ENCODE measurements at places on chromosomes 3 and 15.
A peak's percentile ranks its signal among the peaks of the same experiment; 100 is the strongest.

GRCh38 chr15:100353449-100353848 is 11.7 kb upstream of the ADAMTS17 start:
- no peak for DNase-seq

GRCh38 chr3:23735062-23735461 is 70.7 kb upstream of the UBE2E1 start:
- no peak for DNase-seq

DNA sequence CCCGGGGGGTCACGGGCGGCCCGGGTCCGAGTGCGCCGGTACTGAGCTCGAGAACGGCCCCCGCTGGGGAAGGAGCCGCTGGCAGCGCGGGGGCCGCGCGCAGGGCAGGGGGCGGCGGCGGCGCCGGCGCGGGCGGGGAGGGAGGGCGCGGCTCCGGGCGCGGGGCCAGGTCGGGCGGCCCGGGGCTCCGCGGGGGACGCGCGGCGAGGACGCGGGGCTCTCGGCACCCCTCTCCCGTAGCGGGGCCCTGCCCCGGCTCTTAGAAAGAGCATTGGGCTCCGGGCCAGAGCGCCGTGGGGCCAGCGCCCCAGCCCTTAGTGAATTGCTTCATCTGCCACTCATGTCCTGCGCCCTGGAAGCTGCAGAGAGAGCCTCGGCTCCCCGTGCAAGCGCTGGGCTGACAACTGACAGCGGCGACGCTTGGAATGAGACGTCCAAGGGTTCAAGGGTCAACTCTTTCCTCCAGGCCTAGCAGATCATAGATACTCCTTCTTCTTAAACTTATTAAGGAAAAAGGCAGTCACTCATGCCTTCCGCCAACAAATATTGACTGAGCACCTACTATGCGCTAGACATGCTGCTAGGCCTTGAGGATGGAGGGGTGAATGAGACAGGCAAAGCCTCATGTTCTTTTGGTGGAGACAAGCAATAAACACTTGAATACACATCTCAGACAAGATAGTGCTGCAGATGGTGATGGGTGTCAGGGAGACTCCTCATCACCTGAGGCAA is 140.8 kb downstream of the SMAD6 start:
- DNase-seq = no peak

DNA sequence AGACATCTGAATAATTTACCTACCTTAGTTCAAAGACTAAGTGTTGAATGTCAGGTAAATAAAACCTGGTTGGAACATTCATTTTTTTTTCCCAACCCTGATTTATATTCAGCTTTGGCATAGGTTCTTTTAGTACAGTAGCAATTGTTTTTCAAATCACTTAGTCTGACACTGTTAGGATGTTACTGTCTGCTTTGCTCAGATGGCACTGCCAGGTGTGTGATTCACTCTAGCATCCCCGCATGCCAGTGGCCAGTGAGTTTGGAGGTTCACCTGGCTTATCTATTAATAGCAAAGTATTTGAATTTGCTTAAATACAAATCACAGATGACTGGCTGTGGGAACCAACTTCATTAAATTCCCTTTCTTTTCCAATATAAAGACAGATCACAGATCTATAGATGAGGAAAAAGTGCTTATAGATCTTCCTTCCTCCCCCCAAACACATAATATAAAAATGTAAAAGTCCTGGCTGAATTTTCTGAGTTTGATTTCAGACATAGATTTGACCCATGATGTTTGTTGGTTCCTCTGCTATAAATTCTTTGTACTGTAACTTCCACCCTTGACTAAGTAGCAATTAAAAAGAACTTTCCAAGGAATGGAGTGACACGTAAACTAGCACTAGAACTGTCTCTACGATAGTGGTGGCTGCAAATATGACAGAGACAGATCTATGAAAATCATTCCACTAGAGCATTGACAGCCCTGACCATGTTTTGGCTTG is 3.9 kb downstream of the THBS1 start:
- DNase-seq = no peak

GRCh38 chr3:143633816-143634215 is 214.5 kb downstream of the SLC9A9 start:
- no peak for DNase-seq

DNA sequence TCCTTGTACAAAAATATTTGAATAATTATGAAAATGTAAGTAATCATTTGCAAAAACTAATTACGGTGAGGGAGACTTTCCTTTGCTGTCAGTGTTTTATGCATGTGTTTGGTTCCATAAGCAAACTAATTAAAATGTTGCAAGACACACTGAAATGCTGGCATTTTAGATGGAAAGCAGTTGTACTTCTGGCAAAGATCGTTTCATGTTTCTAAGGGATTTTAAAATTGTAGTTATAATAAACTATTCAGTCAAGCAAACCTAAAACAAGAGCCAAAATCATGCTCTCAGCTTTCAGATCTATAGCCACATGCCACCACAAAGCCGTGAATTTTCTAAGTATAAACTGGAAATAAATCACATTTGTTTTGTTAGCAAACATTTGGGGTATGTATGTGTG is 240.1 kb upstream of the ZNF385D start:
- DNase-seq = no peak

GRCh38 chr3:128243602-128244504 is 90.6 kb downstream of the EEFSEC start:
- no peak for DNase-seq

DNA sequence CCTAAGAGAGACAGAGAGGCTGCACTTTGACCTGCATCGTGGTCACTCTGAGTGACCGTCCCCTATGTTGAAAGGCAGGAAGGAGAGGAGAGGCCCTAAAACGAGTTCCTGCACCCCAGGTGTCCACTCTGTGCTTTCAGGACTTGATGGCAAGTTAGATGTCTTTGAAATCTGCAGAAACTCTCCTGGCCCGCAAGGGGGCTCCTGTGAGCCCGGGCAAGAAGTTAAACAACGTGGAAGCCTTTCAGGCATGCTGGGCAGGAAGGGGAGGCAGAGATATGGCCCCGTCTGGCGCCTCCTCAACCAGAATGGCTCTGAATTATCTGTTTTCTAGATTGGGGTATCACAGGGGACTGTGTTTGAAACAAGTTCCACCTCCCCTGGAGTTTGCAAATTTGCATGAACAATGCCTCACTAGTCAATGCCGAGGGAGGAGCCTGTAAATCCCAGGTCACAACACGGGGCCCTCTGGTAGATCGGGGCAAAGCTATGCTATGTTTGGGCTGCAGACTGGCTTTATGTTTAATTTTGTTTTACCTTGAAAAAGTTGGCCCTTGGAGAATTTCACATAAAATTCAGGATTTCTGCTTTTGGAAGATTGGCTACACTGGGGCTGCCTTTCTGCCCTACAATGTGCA is 9.8 kb downstream of the CTXND1 start:
- no peak for DNase-seq

DNA sequence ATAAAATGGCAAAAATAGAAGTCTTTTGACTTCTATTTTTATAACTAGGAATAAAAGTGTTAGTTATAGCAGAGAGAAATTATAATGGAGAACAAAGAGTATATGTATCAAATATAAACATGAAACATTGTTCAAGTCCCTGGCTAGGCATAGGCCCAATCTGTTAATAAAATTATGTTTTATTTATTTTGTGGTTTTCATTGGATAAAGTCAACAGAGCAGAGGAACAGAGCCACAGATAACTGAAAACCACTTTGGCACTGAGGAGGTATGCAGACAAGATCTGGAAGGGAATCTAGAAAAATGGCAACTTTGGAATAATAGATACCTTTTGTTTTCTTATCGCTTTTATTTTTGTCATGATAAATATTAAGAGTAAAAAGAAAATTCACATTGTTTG is 50.4 kb upstream of the ICE2 start:
- no peak for DNase-seq

GRCh38 chr3:5071061-5071460 is 51.0 kb upstream of the ARL8B start:
- DNase-seq = no peak

DNA sequence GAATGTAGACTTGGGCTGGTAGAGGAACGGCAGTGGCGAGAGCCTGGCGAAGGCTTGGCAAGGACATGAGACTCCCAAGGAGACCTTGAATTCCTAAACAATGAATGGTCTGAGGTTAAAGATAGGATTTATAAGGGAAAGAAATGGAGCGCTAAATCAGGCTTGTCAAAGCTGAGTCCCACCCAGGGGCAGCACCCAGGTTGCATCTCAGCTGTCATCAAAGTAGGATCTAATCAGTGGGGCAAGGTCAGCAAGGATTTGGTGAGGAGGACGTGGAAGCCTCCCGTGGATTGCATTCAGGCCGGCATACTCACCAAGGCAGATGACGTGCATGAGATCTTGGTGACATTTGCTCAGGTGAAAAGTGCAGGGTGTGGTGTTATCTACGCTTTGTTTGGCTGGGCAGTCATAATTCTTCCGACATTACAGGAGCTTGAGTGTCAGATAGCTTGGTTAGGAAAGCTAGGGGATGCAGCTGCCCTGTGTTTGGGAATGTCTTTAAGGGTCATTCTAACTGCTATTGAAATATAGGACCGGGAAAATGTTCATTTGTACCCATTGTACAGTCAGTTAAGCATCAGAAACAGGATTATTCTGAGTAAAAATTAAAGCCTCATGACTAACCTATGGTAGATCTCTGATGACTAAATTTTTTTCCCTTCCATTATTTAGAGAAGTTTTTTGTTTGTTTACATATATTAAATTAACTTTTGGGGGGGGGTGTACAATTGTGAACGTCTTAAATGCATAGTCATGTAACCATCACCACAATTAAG is 99.4 kb upstream of the TSC22D2 start:
- no peak for DNase-seq

DNA sequence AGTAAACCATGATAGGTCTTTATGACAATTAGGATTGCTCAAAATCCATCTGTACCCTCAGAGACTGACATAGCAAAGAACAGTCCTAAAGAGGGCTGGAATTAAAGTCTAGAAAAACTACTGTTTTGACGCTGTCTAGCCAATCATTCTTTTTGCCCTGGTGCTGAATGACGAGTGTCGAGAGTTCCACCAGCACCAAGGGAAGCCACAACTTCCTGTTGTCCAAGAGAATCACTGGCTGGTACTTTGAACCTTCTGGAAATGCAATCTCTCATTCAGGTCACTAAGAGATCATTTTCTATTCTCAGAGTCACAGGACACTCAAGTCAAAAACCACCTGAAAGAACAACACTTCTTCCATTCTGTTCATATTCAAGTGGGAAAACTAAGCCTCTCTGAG is 37.7 kb downstream of the FBN1 start:
- no peak for DNase-seq

- no peak for DNase-seq
Measured at GRCh38 chr3:143354342-143354741, 234.8 kb downstream of the CHST2 start.

GRCh38 chr3:195257454-195258448 is 13.2 kb downstream of the XXYLT1 start:
- DNase-seq = no peak

- no peak for DNase-seq
Measured at GRCh38 chr15:63051156-63052066, 8.9 kb downstream of the TPM1 start.

- no peak for DNase-seq
Measured at GRCh38 chr3:183260167-183260904, 7.3 kb downstream of the B3GNT5 start.

- DNase-seq = peak; percentile 55
Measured at GRCh38 chr3:56800130-56800831, 1.5 kb downstream of the ARHGEF3 start.

DNA sequence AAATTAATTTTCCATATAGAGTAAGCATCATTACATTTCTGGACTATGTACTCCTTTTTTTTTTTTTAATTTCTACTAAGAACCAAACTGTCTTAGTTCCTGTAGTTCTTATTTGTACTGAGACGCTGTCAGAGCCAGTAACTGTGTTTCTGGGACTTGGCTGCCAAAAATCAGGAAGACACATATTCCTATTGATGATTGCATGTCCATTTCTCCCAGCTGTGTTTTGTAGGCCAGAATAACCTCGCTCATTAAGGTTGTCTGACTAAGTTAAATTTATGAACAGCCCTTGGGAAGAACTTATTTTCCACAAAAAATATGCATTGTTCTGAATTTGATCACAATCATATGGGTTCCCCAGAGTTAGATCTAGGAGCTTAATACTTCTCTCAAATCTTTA is 29.5 kb downstream of the PLSCR5 start:
- no peak for DNase-seq

DNA sequence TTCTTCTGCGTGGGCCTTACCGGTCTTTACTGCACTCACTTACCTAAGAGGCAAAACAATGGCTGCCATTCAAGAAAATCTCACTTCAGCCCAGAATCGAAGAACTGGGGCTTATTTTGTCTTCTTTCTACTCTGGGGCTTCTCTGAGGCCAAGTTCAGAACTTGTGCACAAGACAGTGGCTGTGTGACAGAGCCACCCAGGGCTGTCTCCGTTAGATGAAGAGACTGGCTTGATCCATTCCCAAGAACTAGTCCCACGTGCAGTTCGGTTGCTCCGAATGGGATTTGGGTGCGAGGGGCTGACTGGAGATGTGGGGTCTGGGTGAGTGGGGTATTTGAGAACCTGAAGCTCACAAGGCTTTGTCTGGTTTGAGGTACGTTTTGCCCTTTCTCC is 795 bp upstream of the TCF12 start:
- no peak for DNase-seq

- no peak for DNase-seq
Measured at GRCh38 chr3:15215996-15216395, 9.9 kb downstream of the CAPN7 start.

DNA sequence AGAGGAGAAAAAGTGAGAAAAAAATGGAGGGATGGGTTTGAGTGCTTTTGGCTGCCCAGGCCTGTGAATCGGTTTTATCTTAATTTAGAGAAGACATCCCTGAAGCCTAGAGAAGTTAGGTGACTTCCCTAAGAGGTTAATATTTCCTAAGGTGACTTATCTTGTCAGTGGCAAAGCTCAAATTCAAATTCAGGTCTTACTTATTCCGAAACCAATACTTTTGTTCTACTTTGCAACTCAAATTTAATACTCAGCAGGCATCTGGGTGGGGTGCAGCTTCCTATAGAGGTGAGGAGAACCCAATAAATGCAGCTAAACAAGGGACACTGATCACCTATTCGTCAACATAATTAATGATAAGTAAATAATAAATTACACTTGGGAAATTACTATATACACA is 54.9 kb upstream of the MYRIP start:
- DNase-seq = no peak

GRCh38 chr3:114144909-114145688 is 33.8 kb downstream of the DRD3 start:
- no peak for DNase-seq

DNA sequence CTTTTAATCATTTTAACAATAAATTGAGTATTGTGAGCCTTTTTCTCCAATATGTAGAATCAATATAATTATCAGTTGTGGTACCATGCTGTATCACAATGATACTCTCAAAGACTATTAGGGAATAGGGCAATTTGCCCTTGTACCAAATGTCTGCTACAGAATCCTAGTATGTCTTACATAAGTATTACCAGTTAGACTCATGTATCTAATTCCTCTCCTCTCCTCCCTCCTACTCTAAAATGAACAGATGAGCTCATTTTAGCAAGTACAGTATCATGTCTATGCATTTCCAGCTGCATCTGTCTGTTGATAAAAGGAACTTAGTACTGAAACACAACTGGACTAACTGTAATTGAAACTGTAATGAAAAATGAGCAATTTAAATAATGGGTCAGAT is 124.3 kb upstream of the ATP11B start:
- DNase-seq = no peak

Data from effector CD8-positive, alpha-beta T cell (primary cell).